ENCODE measurements at places on chromosomes 5 and 9. TPM values are rescaled to one million over a fixed set of nuclear protein-coding genes. Genes with fewer than 3 reads are reported as not detected.

GNE gene
- 29.8 TPM for total RNA-seq

TNFSF8 gene
- total RNA-seq = not detected

AHRR gene
- total RNA-seq = 12.9 TPM

MACIR gene
- total RNA-seq = 21.1 TPM

ENTREP1 gene
- total RNA-seq = 0.08 TPM

C9orf153 gene
- not detected for total RNA-seq

SEMA4D gene
- 4.8 TPM for total RNA-seq

LPAR1 gene
- 11.5 TPM for total RNA-seq

FAM221B gene
- total RNA-seq = not detected

SPATA6L gene
- total RNA-seq = not detected

MAMDC2 gene
- total RNA-seq = not detected

ZNF483 gene
- 0.21 TPM for total RNA-seq

SLC28A3 gene
- not detected for total RNA-seq

Data from H4 (cell line).